Left ventricle myocardium inferior (tissue), 1 donor: ENCODE measurements at places on chromosomes 11 and 22. TPM values are rescaled to one million over a fixed set of nuclear protein-coding genes. Genes with fewer than 3 reads are reported as not detected.

GRCh38 chr11:46855167-46855566, 9.1 kb upstream of the CKAP5 start:
- no peak for DNase-seq

GRCh38 chr11:123061403-123062157, at the start of gene HSPA8:
HSPA8 (minus strand) TSS chr11:123062136; CDS start chr11:123061324, 812 bp downstream.
- DNase-seq = peak; percentile 64

- DNase-seq = peak; percentile 69
Observed at GRCh38 chr11:64207256-64208085, 950 bp downstream of the FERMT3 start.

RAPSN gene
- 2.2 TPM for total RNA-seq

DNA sequence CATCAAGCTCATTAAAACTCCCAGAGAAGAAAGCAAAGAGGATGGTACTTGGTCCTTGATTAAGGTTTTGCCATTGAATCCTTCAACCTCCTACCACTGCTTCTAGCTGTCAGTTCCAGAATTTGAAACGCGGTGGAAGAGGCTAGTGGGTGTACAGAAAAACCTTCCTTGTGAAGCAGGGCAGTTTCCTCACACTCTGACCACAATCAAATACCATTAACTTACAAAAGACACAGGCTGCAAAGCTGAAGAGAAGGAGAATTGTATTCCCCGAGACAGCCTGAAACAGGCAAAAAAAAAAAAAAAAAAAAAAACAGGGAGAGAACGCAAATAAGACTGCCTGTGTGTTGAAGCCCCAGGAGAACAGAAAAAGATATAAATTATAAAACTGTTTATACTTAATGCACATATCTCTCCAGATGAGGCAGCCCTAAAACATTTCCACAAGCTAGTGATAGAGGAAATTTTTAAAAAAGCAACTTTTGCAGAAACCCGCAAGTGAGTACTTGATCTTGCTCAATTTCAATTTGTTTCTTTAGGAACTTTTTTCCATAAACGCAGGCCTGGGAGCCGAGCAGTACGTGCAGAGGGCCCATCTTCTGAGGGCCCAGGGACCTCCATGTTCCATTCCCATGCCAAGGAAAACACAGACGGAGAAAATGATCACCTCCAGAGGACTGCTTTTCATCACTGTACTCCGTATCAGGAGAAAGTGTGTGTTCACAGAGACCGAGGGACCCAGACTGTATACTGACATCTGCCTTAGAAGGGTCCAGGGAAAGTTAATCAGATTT, 218.7 kb upstream of the BLID start:
- no peak for DNase-seq

- no peak for DNase-seq
Observed at GRCh38 chr11:119681361-119681910, 47.6 kb downstream of the NECTIN1 start.

DNA sequence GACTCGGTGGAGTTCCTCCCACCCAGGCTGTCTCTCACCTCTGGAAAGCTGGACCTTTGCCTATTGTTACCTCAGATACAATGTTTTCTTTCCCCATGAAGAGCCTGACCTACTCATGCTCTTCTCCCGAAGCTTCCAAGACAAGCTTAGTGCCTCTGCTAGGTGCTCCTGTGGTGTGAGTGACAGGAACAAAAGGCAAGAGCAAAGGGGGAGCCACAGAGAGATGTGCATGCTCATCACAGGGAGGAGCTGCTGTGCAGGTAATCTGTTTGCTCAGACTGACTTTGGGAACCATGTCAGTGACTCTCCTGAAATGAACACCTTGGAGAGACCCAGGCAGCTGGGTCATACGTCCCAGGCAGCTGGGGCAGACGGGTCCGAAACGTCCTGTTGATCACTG, 53.6 kb upstream of the VSTM5 start:
- no peak for DNase-seq
